Naive B cell (primary cell): ENCODE measurements at places on chromosomes 13 and 19.
A peak's percentile ranks its signal among the peaks of the same experiment; 100 is the strongest.

- no peak for DNase-seq
- no peaks in the 10 kb centered on the region for H3K36me3 ChIP-seq
- H3K4me3 ChIP-seq = no peak overlapping the region
- peaks cover 10% of the 10 kb centered on the region for H3K27me3 ChIP-seq
Observed at GRCh38 chr13:74596691-74597090, 462.5 kb upstream of the KLF12 start.

- no peak overlapping the region for H3K27ac ChIP-seq
- H3K36me3 ChIP-seq = no peaks in the 10 kb centered on the region
Observed at GRCh38 chr19:33311326-33311682, 9.0 kb upstream of the CEBPA start.

- H3K27ac ChIP-seq = no peak overlapping the region
- H3K36me3 ChIP-seq = no peaks in the 10 kb centered on the region
- DNase-seq = no peak
- peaks cover 5% of the 10 kb centered on the region for H3K27me3 ChIP-seq
- H3K4me1 ChIP-seq = no peaks in the 10 kb centered on the region
Observed at GRCh38 chr13:59303433-59303832, 860.3 kb downstream of the DIAPH3 start.

GRCh38 chr13:76229281-76229680 is 593.2 kb downstream of the LMO7 start:
- no peaks in the 10 kb centered on the region for H3K36me3 ChIP-seq
- no peak overlapping the region for H3K4me3 ChIP-seq

GRCh38 chr13:84651288-84651687 is 769.0 kb upstream of the SLITRK1 start:
- no peaks in the 10 kb centered on the region for H3K27me3 ChIP-seq
- H3K4me1 ChIP-seq = no peaks in the 10 kb centered on the region
- H3K36me3 ChIP-seq = no peaks in the 10 kb centered on the region
- DNase-seq = no peak
- H3K27ac ChIP-seq = no peak overlapping the region

DNA sequence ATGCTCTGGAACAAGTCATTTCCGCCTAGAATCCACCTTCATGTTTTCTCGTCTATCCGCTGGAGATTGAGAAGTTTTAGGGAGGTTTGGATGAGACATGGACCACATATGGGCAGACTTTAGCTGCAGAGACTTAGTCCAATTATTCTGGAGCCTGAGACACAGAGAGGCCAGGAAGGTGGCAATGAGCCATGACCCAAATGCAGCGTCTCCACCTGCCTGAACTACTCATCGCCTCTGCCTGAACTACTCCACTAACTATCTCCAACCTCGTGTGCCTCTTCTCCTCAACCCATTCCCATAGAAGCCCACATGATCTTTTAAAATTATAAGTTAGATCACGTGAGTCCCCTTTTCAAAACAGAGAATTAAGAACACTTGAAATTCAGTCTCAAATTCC is 5.6 kb downstream of the PLEKHA4 start:
- no peak overlapping the region for H3K27ac ChIP-seq
- DNase-seq = no peak
- H3K27me3 ChIP-seq = no peaks in the 10 kb centered on the region
- no peak overlapping the region for H3K4me3 ChIP-seq
- peaks cover 10% of the 10 kb centered on the region for H3K4me1 ChIP-seq
- H3K36me3 ChIP-seq = no peaks in the 10 kb centered on the region

GRCh38 chr19:522726-523125 is 8.8 kb upstream of the CDC34 start:
- no peak for DNase-seq
- H3K27me3 ChIP-seq = peaks cover 7% of the 10 kb centered on the region
- H3K36me3 ChIP-seq = no peaks in the 10 kb centered on the region
- no peaks in the 10 kb centered on the region for H3K4me1 ChIP-seq
- no peak overlapping the region for H3K4me3 ChIP-seq
- H3K27ac ChIP-seq = no peak overlapping the region

- no peaks in the 10 kb centered on the region for H3K36me3 ChIP-seq
- peaks cover 22% of the 10 kb centered on the region for H3K4me1 ChIP-seq
- DNase-seq = no peak
- no peak overlapping the region for H3K4me3 ChIP-seq
- peaks cover 3% of the 10 kb centered on the region for H3K27me3 ChIP-seq
- H3K27ac ChIP-seq = peak overlapping the region; percentile 19
Observed at GRCh38 chr13:95185851-95186250, 115.4 kb downstream of the ABCC4 start.

DNA sequence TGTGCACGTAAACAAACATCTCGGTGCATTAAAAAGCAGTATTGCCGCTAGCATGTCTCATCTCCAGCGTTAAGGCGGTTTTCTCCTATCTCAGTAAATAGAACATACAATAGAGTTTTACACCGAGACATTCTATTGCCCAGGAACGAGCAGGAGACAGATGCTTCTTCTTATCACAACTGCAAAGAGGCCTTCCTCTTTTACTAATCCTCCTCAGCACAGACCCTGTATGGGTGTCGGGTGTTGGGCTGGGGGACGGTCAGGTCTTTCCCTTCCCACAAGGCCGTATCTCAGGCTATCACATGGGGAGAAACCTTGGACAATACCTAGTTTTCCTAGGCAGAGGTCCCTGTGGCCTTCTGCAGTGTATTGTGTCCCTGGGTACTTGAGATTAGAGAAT is 21.2 kb downstream of the ZNF233 start:
- peaks cover 51% of the 10 kb centered on the region for H3K36me3 ChIP-seq
- no peak overlapping the region for H3K27ac ChIP-seq
- H3K4me3 ChIP-seq = no peak overlapping the region
- no peaks in the 10 kb centered on the region for H3K27me3 ChIP-seq
